ENCODE measurements at places on chromosomes 6 and 20. TPM values are rescaled to one million over a fixed set of nuclear protein-coding genes. Genes with fewer than 3 reads are reported as not detected.

GRCh38 chr6:49025273-49026240 lies 437.5 kb downstream of the MMUT start:
- DNase-seq: no peak
- no peak overlapping the region for H3K27ac ChIP-seq
- H3K4me1 ChIP-seq: no peaks in the 10 kb centered on the region
- no peaks in the 10 kb centered on the region for H3K27me3 ChIP-seq
- H3K36me3 ChIP-seq: no peaks in the 10 kb centered on the region

- DNase-seq: no peak
- H3K4me1 ChIP-seq: peaks cover 10% of the 10 kb centered on the region
- no peak overlapping the region for H3K4me3 ChIP-seq
- H3K27ac ChIP-seq: no peak overlapping the region
Observed at GRCh38 chr20:46559685-46560440, 9.4 kb upstream of the OCSTAMP start.

DNA sequence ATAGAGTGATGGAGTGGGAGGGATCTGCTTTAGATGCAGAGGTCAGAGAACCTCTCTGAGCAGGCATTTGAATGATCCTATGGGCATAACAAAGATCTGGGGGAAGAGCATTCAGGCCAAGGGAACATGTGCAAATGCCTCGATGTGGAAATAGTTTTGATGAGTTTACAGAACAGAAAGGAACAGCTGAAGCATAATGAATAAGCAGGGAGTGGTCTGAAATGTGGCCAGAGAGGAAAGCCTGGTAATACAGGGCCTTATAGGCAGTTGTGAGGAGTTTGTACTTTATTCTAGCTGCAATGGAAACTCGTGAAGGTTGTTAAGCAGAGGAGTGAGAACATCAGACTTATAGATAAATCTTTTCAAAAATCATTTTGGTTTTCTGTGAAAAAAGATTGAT lies 33.0 kb upstream of the ME1 start:
- H3K4me1 ChIP-seq: no peaks in the 10 kb centered on the region
- H3K27ac ChIP-seq: no peak overlapping the region
- DNase-seq: no peak
- no peaks in the 10 kb centered on the region for H3K36me3 ChIP-seq
- no peaks in the 10 kb centered on the region for H3K27me3 ChIP-seq

DNA sequence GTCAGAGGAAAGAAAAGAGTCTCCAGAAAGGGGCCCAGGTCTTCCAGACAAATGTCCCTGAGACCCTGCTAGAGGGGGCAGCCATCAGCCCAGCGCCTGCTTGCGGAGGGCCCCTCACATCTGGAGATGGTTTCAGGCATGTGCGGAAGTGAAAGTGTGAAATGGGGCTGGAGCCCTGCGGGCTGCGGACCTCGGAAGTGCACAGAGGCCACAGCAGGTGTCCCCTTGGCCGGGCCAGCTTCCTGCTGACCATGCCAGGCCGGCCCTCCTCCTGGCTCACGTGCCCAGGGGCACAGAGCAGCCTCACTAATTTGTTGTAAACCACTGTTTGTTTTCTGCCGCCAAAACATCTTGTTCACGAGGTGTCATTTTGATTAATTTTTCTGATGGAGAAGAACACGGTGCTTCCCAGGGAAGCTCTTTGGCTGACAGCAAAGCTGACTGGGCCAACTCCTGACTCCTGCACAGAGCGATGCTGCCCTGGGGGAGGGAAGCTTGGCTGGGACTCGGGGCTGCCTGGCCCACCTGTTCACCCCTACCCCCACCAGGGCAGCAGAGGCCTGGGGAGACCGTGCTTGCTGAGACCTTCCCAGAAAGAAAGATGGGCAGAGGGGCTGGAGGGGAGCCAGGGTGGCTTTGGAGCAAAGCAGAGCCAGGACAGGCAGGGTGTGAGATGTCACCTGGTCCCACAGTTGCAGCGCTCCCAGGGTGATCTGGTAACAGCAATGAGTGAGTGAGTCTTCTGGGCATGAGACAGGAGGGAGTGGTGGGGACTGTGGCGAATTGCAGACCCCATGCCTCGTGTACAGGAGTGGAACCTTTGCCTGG lies 54.2 kb downstream of the BCAS4 start:
- H3K36me3 ChIP-seq: peaks cover 52% of the 10 kb centered on the region
- DNase-seq: no peak
- peak overlapping the region; percentile 2 for H3K4me3 ChIP-seq
- H3K4me1 ChIP-seq: peaks cover 40% of the 10 kb centered on the region
- H3K27me3 ChIP-seq: no peaks in the 10 kb centered on the region
- peak overlapping the region; percentile 81 for H3K27ac ChIP-seq

- H3K27me3 ChIP-seq: no peaks in the 10 kb centered on the region
- H3K4me1 ChIP-seq: peaks cover 22% of the 10 kb centered on the region
- peak overlapping the region; percentile 63 for H3K27ac ChIP-seq
- H3K36me3 ChIP-seq: no peaks in the 10 kb centered on the region
- no peak for DNase-seq
Observed at GRCh38 chr6:63352544-63353285, 32.9 kb upstream of the LGSN start.

DNA sequence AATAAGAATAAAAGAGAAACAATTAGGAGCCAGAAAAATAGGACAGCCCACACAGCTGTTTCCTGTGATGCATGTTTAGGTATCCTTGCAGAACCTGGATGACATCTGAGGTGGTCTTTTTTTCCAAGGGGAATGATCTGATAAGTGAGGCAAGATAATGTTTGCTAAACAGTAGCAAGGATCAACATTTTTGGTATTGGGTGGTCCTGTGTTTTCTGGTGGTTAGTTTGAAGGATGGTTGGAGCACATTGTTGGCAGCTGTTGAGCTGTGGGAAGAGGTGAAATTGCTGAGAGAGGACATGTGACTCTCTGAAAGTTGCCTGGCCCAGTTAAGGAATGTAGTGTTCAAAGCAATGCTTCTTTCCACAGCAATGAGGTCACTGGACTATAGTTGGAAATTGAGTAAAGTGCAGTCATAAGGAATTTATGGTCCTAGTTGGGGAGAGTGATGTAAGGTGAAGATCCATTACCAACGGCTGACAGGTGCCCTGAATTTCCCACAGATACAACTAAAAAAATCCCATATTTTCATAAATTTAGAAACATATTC lies 270.2 kb upstream of the IMPG1 start:
- H3K27me3 ChIP-seq: no peaks in the 10 kb centered on the region
- DNase-seq: no peak
- H3K4me1 ChIP-seq: no peaks in the 10 kb centered on the region
- H3K27ac ChIP-seq: no peak overlapping the region

DNA sequence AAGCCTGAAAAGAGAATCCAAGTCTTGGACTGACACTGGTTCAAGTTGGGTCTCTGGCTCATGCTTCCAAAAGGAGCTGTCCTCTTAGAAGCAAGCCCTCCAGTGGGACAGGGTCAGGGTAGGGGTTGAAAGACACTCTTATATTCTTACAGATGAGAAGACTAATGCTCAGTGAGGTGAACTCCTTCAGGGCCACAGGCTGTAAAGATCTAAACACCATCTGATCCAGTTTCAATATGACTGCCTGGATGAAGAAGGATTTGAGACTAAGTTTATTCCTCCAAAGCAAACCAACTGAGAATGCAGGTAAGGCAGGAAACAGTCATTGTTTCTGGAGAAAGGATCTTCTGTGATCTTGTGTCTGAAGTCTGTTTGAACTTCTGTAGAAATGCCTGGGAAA lies 99.0 kb upstream of the TAB2 start:
- no peaks in the 10 kb centered on the region for H3K27me3 ChIP-seq
- H3K27ac ChIP-seq: no peak overlapping the region
- no peaks in the 10 kb centered on the region for H3K4me1 ChIP-seq
- H3K36me3 ChIP-seq: no peaks in the 10 kb centered on the region
- DNase-seq: no peak

GRCh38 chr6:53934023-53934422 lies 139.2 kb downstream of the LRRC1 start:
- H3K27ac ChIP-seq: no peak overlapping the region
- H3K27me3 ChIP-seq: no peaks in the 10 kb centered on the region
- no peaks in the 10 kb centered on the region for H3K36me3 ChIP-seq
- no peak for DNase-seq

The REM1 gene
- not detected for total RNA-seq

The DPPA5 gene
- not detected for total RNA-seq

DNA sequence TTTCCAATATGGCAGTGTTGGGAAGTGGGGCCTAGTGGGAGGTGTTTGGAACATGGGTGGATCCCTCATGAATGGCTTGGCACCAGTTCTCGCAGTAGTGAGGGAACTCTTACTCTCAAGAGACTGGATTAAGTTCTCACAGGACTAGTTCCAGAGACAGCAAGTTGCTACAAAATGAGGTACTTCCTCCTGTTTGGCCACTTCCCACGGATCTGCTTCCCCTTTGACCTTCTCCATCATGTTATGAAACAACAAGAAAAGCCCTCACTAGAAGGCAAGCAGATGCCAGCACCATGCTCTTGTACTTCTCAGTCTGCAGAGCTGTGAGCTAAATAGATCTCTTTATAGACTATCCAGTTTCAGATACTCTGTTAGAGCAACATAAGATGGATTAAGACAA lies 3.1 kb downstream of the RSPH3 start:
- no peak overlapping the region for H3K4me3 ChIP-seq
- DNase-seq: no peak
- H3K27ac ChIP-seq: no peak overlapping the region
- peaks cover 28% of the 10 kb centered on the region for H3K4me1 ChIP-seq
- H3K27me3 ChIP-seq: no peaks in the 10 kb centered on the region

The F13A1 gene
- 0.75 TPM for total RNA-seq
